ENCODE measurements at places on chromosomes 16 and 17.
A peak's percentile ranks its signal among the peaks of the same experiment; 100 is the strongest.

DNA sequence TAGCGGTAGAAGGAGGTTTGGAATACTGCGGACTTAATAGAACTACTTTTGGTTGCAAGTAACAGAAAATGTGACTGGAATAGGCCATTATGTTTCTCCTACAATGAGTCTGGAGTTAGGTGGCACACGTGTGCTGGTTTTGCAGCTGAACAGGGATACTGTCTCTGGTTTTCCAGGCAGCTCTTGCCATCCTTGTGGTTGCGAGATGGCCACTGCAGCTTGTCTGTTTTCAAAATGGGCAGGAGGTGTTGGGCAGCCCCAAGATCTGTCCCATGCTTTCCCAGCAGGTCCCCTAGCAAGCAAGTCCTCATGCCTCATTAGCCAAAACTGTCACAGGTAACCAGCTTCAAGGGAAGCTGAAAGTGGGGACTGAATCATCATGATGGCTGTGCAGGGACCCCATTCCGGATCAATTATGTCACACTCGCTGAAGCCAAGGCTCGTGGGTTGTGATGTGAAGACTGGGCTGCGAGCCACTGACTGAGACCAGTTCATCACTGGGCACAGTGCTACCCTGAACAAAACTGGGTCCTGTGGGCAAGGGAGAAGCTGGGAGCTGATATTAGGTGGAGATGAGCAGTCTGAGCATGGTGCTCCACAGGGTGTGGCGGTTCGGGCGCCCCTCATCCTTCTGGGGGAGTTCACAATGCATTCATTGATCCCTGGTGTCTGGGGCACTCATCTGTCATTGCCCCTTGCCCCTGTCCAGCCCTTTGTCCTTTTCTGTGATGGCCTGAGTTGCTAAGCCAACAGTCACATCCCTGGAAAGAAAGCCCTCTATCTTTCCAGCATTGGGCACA lies 82.1 kb downstream of the KSR1 start:
- no peak for DNase-seq

- no peak for DNase-seq
Observed at GRCh38 chr16:84356591-84357116, 11.7 kb upstream of the ATP2C2 start.

DNA sequence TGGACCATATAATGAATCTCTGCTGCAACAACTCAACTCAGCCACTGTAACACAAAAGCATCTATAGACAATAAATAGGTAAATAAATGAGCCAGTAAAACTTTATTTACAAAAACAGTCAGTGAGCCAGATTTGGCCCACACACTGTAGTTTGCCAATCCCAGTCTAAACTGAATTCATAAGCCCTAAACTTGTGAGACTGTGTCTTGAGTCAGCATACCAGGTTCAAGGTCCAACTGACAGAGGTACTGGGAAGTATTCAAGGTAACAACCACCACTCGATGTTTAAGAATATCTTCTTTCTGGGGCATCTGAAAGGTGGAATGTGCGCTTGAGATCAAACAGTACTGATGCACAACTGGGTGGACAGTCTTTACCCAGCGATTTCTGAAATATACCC lies 94.2 kb downstream of the HELZ start:
- DNase-seq, result no peak

GRCh38 chr17:79793924-79794304 lies 3.0 kb downstream of the CBX8 start:
- peak; percentile 88 for DNase-seq

GRCh38 chr16:72886346-72886974 lies 161.5 kb downstream of the ZFHX3 start:
- DNase-seq, result no peak

GRCh38 chr17:3914312-3914670 lies 2.0 kb downstream of the P2RX1 start:
- no peak for DNase-seq

DNA sequence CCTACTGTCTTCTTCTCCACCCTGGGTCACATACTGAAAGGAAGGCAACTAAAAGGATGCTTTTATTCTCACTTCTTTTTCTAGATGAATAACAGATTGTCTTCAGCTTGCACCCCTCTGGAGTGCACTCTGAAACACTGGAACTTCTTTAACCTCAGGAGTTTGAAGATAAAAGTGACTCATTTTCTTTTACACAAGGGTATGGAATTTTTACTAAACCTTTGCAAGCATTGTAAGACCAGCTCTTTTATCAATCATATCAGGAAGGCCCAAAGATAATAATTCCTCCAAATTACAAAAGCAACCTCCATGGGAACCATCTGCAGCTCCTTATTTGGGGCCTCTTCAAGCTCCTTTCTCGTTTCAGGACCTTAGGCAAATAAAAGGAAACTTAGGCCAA lies 193.5 kb upstream of the KIF2B start:
- DNase-seq, result peak; percentile 6

- DNase-seq, result no peak
Observed at GRCh38 chr17:494601-495265, 142.1 kb upstream of the RPH3AL start.

DNA sequence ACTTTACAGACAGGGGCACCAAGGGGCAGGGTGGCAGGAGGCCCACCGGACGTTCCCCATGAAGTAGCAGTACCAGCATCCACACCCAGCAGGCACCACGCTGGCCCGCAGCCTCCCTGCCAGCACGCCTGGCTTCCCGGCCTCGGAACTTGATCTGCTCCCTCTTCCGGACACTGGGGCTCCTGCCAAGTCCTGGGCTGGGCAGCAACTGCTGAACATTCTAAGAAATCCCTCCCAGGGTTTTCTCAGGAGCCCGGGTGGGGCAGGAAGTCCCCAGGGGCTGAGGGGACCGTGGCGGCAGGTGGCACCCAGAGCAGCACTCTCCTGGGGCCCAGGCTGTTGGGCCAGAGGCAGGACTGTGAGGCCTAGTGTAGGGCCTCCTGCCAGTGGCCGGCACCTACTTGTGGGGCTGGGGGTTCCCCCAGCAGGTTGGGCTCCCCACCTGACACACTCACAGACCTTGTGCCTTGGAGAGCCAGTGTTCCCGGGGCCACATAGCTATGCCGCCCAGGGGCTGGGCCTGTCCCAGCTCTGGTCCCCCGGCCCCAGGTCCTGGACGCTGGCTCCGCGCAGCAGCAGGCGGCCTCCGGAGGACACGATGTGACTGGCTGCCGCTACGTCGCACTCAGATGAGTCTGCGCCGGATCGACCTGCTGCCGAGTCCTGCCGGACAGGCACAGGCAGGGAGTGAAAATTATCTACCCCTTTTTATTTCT lies 86.2 kb upstream of the CBX4 start:
- DNase-seq, result peak; percentile 54

DNA sequence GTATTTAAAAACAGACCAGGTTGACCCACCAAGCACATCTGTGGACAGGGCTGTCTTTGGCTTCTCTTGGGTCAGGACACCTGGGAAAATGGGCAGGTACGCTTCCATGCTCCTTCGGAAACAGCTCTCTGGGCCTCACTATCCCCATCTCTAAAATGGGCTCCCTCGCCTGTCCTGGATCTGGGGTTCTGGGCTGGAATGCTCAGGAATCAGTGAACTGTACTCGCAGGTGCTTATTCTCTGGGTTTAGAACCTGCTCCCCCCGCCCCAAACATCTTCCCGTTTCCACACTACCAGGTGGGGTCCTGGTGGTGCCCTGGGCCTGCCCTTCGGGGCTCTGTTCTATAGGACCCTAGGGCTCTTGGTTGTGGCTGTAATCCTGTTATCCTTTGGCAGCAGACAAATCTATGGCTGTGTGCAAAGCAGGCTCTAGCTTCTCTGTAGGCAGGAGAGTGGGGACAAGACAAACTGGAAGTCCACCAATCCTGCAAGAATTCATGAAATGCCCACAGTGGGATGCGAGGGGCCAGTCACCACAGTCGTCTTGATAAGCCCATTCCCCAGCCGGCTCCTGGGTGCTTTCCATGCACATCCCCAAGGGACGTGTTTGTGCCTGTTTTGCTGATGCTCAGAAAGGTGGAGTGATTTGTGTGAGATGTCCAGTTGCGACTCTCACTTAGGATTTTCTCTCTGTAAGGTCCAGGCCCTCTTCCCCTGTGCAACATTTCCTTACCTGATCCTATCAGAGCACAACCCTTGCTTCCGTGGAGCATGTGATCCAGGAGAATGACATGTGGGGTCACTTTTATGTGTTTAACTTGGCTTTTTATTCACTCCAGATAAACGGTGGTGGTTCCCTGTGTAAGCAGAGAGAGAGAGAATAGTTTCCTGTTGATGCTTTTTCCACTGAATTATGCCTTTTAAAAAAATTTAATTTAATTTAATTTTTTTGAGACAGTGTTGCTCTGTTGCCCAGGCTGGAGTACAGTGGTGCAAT lies 37.2 kb downstream of the HAPSTR1 start:
- no peak for DNase-seq

GRCh38 chr16:1895068-1895467 lies 23.1 kb upstream of the MEIOB start:
- DNase-seq, result no peak

DNA sequence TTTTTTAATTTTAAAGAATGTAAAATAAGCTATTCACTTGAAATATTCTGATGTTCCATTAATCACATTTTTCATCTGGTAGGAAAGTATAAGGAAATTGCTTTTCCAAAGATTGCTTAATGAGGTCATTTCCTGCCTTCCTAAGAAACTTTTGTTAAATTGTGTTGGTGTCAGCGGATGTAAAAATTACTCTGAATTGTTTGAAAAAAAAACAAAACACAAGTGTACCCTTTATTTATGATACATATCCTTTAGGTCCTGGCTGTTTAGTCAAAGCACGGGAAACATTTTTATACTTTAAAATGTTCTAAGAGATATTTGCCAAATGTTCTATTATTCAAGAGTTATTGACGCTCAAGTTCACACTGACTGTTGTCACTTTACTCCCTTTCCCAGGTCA lies 1357.4 kb upstream of the GOT2 start:
- no peak for DNase-seq

GRCh38 chr16:71754652-71755051 lies 30.2 kb upstream of the PHLPP2 start:
- no peak for DNase-seq

- peak; percentile 54 for DNase-seq
Observed at GRCh38 chr16:54647725-54648221, 282.9 kb upstream of the IRX5 start.

GRCh38 chr16:31712064-31712540 lies 161.5 kb upstream of the ZNF267 start:
- no peak for DNase-seq
